Skin of body (tissue), 3 donors: ENCODE measurements at places on chromosomes 7 and 10.

DNA sequence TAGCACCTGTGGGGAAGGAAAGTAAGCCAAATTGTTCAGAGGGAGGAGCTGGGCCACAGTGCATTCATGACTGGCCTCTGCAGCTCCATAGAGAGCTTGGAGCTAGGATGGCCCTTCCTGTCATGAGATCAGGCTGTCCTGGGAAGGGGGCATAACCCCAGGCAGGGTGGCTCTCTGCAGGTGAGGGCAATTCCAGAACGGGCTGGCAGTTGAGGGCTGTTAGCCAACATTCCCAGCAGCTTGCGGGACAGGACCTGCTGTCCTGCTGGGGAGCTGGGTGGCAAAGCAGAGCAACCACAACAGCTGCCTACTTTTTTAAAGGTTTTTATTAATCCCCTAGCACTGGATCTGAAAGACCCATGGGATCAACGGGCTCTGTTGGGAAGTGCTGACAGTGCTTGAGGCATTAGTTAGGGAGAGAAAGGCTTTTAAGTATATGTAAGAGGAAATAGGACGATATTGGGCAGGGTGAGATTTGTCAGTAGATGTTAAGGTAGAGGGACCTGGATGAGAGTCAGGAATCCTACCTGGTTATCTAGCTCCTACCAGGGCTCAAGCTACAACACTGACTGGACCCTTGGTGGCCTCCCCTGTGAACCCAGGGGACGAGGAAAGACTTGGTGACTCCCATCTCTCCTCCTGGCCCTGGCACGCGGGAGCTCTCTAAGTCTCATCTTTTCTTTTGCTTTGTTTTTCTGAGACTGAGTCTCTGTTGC lies 77.8 kb downstream of the NAMPT start:
- no peak for DNase-seq

- DNase-seq: no peak
Observed at GRCh38 chr10:3801558-3802192, 16.7 kb upstream of the KLF6 start.

DNA sequence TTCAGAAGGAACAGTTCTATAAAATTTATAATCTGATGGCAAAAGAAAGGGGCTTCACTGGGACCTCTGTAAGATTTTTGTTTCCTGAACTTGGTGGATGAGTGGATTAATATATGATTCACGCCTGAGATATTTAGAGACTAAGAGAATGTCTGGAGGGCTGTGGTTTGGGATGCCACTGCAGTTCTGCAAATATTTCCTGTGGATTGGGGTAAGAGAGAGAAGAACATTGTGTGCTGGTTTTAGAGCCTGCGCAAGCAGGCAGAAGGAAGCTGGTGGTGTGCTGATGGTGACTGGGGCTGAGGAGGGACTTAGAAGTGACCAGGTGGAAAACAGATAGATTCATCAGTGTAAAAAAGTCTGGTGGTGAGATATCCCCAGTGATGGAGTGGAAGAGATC lies 87.0 kb downstream of the SUGCT start:
- no peak for DNase-seq

DNA sequence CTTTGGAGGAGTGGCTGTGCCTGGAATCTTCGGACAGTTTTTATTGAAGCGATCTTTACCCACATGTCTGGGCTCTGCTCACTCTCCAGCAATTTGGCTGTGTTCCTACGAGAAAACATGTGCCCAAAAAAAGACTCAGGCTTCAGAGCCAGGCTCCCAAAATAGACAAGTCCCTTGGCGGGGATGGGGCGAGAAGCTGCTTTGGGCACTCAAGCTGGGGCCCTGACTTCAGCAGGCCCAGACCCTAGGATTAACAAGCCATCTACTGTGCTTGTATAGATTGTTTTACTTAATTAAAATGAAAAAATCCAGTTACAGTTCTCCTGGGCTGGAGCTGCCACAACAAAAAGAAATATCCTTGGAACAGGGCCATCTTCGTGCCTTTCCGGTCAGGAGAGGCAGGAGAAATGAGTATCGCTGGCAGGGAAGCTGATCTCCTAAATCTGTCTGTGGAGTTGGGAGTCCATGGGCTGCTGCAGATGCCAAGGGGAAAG lies 51.4 kb upstream of the PDCD4 start:
- DNase-seq: peak; percentile 51

- DNase-seq: no peak
Observed at GRCh38 chr7:20141666-20142065, 75.5 kb downstream of the MACC1 start.

GRCh38 chr10:3681642-3682554 lies 103.1 kb downstream of the KLF6 start:
- DNase-seq: no peak

DNA sequence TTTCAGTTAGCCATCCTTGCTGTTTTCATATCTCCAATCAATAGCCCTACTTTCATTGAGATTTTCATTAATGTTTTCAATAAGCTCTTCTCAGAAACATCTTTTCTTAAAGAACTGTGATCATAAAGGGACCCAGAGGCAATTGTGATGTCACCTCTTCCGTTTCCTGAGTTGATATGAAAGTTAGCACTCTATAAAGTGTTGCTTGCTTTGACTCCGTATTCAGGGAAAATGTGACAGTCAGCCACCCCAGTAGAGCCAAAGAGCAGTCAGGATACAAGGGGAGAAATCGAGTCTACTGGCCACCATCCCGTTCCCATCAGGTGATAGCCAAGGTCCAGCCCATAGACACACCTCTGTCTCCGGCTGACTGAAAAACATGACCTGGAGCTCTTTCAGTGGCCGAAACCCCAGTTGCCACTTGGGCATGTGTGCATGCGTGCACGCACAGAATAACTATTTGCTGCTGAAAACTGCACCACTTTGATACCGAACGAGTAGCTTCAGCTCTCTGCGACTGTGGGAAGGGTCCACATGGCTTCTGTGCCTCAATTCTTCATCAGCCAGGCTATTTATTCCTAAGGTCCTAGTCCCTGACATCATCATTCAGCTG lies 291.4 kb downstream of the USP6NL start:
- DNase-seq: no peak

- DNase-seq: no peak
Observed at GRCh38 chr7:127876393-127876792, 154.8 kb downstream of the LRRC4 start.

GRCh38 chr7:47215640-47216039 lies 366.3 kb downstream of the TNS3 start:
- no peak for DNase-seq

GRCh38 chr10:79258894-79259293 lies 88.4 kb upstream of the PPIF start:
- no peak for DNase-seq

DNA sequence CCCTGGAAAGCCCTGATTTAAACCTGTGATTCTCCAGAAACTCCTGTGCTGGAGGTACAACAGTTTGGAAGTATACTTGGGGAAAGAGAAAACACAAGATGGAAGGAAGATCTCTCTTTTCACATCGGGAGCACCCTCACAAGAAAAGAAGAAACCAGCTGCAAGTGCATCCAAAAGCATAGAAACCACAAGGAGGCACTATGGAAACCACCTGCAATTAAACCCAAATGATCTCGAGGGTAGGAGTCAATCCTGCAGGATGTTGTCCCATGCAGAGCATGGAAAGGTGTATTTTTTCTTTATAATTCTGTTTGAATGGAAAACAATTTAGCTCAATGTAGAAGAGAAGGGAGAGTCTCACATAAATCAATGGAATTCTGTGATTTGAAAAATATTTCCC lies 210.5 kb downstream of the TWIST1 start:
- no peak for DNase-seq

- DNase-seq: peak; percentile 78
Observed at GRCh38 chr7:70630818-70631457, 501.0 kb upstream of the GALNT17 start.

- no peak for DNase-seq
Observed at GRCh38 chr7:90238583-90238982, 6.4 kb upstream of the CFAP69 start.

DNA sequence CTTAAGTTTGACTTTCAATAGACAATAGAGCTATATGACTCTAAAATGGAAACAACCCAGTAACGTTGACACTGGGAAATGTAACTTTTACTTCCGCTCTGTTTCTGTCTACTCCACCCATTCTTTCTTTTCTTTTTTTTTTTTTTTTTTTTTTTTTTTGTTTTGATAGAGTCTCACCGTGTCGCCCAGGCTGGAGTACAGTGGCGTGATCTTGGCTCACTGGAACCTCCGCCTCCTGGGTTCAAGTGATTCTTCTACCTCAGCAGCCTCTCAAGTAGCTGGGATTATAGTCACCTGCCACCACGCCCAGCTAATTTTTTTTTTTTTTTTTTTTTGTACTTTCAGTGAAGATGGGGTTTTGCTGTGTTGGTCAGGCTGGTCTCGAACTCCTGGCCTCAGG lies 13.9 kb downstream of the PRSS2 start:
- DNase-seq: no peak

DNA sequence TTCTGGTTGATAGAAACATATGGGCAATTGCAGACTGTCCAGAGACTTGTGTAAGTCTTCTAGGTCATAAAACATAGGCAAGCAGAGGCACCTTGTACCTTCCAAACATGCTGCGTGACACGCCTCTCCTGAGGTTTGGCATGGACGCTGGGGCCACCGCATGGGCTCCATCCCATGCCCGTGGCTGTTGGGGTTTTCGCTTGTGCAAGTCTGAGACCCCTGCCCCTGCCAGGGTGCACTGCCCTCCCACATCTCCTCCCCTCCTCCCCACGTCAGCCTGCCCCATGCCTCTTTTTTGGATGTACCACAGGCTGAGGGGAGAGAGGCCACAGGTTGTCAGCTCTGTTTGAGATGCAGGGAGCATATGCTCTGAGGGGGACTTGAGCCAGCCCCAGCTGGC lies 19.0 kb downstream of the EIF3B start:
- DNase-seq: no peak

GRCh38 chr7:158492367-158492764 lies 95.3 kb downstream of the PTPRN2 start:
- no peak for DNase-seq

- peak; percentile 12 for DNase-seq
Observed at GRCh38 chr7:105678811-105679495, 97.7 kb upstream of the EFCAB10 start.

DNA sequence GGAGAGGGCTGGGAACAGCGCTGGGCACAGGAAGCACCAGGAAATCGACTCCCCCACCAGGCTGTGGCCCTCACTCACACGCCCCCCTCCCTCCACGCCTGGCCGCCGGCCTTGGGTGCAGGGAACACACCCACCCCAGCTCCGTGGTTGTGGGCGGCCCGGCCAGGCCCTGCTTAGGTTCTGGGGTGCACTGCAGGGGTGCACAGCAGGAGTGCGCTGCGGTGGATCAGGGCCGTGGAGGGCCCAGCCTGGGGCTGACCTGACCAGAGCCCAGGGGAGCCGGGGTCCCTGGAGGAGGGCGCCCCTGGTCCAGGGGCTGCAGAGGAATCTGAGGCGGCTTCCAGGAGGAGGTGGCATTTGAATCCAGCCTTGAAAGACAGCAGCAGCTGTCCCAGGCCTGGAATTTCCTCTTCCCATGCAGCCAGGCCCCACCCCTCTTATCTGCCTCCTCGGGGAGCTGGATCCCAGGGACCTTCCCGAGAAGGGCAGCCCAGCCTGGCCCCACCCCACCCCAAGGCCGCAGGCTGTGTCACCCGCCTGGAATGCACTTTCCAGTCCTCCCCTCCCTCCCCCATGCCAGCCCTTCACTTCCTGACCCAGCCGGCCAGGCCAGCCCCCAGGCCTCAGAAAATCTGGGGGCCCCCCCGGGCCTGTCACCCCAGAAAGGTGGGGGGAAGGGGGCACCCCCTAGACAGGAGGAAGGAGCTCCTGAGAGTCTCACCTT lies 18.4 kb upstream of the PDGFA start:
- no peak for DNase-seq

DNA sequence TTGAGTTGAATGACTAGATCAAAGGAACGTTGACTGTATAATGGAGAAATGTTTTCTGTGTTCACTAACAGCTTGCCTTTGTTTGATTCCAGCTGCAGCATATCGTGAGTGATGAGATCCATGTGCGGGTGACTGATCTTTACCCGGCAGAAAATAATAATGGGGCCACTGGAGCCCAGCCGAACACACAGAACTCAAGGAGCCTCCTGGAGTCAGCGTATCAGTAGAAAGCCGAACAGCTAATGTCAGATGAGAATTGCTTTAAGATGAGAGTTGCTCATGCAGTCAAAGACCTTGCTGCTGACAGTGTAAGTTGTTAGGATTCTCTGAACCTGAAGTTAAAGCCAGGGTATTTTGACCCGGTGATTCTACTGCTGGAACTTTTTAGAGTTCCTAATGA lies 34.3 kb upstream of the MTPAP start:
- DNase-seq: no peak

- DNase-seq: no peak
Observed at GRCh38 chr7:43490016-43490415, 92.9 kb upstream of the STK17A start.

- no peak for DNase-seq
Observed at GRCh38 chr7:131219312-131220041, 108.2 kb upstream of the MKLN1 start.

GRCh38 chr7:107563081-107563774 lies 492 bp downstream of the COG5 start:
- DNase-seq: peak; percentile 43

- DNase-seq: no peak
Observed at GRCh38 chr10:6647811-6648526, 67.9 kb upstream of the PRKCQ start.

GRCh38 chr10:13311177-13311575 lies 11.3 kb upstream of the PHYH start:
- no peak for DNase-seq

- DNase-seq: no peak
Observed at GRCh38 chr10:70515035-70515667, 36.6 kb downstream of the PALD1 start.

DNA sequence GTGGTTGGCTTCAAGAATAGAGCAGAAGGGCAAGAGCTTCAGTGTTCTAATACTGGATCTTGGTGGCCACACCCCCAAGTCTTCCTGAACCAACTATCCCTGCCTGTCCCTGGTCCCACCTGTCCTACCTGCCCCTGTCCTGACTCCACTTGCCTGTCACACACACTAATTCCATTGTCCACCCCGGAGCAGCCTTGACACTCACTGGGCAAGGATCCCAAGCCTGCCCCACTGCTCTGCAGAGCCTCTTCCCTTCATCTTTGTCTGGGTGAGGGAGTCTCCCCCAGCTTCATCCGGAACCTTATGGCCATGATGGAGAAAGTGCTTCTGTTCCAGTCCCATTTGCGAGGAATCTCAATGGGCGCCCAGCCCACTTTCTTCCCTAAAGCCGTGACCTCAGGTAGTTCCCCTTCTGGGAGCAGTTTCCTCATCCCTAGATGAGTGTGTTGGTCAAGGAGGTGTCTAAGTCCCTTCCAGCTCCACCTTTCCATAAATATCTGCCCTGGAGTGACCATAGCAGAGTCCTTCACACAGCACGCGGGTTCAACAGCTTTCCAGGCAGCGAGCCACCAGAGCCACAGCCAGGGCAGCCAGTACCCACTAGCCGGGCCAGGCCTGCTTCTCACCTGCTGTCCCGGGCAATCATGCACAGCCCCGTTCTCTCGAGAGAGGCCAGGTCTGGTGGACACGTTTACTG lies 61.5 kb downstream of the VIPR2 start:
- DNase-seq: no peak
